ENCODE measurements at places on chromosomes 2 and 18.

DNA sequence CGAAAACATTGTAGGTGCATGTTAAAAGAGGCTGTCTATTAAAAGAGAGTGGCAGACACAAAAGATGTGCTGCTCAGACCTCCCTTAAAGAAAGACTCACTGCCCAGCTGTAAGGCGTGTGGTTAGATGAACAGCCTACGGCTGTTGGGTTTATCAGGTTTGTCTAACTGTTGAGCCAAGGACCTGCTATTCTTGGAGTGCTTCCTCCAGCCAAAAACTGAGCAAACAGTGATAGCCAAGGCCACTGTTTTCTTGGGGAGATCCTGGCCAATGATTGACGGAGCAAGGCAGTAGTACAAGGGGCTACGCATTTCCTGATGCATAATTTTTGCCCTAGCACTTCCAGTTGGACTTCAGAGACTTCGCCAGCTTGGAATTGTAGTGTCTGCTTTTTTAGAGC lies 1.4 kb upstream of the RAB3GAP1 start:
- no peak for ATAC-seq

DNA sequence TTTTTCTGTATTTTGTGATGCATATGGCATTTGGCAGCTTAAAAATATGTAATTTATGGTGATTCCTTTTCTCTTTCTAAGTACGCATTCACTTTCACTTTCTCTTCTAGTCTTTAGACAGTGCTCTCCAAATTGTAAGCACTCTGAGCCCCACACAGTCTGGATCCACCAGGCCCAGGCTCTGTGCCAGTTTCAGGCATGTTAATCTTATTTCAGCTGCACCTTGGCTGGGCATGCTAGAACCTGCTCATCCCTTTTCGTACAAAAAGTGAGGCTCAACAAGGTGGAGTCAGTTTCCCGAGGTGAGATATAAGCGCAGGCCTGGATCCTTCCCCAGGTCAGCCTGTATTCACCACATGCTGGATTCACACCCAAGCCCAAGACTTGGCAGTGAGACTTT lies 203.9 kb downstream of the MTX2 start:
- peak; percentile 41 for ATAC-seq

DNA sequence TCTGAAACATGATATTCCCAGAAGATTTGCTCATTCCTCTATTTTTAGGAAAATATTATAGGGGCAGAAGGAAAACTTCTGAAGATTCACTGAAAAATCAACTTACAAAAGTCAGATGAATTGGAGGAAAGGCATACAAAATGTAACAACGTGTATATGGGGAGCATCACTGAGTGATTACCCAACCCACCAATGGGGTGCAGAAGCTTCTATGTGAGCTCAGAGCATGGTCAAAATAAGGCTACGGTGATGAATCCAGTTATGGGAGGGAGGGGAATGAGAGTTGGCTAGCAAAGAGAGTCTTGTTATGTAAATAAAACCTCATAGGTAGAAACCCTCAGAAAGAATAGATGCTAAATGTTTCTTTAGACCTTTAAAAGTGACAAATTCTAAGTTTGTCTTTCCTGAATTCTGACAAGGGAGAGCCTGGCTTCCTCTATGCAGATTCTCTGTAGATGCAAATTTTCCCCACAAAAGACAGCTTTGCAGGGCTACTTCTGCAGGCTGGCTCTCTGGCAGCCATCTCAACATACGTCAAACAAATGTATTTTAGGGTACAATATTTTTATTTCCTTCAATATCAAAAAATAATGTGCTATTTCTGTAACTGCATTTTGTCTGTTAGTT lies 171.4 kb upstream of the NDUFV2 start:
- no peak for ATAC-seq

GRCh38 chr2:179335732-179336131 lies 71.1 kb upstream of the SESTD1 start:
- ATAC-seq = no peak

GRCh38 chr2:199348871-199349270 lies 108.9 kb downstream of the SATB2 start:
- no peak for ATAC-seq

DNA sequence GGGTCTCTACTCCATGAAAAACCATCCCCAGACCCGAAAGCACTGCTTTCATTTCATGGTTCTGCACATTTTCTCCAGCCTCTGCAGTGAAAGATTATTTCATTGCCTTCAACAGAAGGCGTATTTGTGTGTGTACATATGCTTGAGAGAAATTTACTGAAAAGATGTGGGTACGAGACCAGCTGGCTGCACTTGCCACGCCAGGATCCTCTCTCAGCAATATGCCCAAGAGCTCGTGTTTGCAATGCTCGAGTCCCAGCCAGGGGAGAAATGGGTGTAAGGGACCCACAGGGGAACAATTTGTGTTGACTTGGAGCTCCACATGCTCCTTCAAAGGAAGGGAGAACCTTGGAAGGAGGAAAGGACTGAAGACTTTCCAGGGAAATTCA lies 37.3 kb downstream of the TMEM177 start:
- no peak for ATAC-seq

DNA sequence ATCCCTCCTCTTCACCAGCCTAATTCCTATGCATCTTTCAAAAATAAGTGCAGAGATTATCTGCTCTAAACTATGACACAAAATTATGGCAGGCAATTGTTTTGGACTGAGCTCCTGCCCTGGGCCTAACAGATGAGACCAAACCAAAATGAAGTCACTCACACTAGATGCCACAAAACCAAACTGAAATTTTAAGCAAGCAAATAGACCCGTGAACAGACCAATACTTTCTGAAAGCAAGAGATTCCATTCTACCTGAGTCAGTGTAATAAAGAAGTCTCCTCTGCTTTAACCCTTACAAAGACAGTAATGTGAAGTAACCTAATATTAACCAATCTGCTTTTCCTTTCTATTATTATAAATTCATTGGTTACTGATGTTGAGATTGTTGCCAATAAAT lies 84.3 kb downstream of the RIT2 start:
- no peak for ATAC-seq

- ATAC-seq = no peak
Observed at GRCh38 chr2:137300987-137301386, 535.6 kb downstream of the THSD7B start.
